ENCODE measurements at places on chromosomes 13 and 19.

DNA sequence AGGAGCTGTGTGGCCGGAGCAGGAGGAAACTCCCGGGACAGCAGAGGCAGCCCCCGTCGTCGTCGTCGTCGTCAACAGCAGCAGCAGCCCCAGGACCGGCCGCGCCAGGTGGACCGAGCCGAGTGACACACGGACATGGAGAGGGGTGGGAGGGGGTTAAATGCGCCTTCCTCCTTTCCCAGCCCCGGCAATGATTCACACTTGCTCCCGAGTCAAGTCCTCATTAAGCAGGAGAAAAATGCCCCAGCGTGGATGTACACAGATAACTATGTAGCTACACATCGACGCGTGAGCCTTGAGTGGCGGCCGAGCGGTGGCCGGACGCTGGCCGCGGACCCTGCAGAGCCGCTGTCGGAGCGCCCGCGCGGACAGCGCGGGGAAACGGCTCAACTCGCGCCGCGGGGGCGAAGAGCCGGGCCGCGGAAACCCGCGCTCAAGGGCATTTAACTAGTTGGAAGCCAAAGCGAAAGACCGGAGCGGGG is 645 bp downstream of the UBL3 start:
- peak; percentile 47 for DNase-seq

DNA sequence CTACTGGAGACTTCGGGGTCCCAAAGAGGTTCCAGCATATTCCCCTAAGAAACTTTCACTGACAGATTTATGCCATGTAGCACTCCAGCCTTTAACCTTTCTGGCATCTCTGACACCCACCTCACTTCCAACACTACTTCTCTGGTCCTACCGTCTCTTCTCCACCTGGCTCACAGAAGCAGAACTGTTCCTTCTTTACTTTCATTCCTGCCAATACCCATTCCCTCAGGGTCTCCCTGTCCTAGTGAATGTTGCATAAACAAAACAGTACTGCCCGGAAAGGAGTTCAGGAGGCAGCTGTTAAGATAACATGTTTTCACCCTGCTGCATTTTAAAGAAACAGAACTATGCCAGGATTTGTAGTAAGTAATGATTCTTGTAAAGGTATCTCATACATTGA is 136.0 kb upstream of the MIR17HG start:
- DNase-seq: no peak

GRCh38 chr13:23344931-23345595 is 88.4 kb downstream of the SACS start:
- DNase-seq: no peak

GRCh38 chr13:66830940-66831716 is 399.0 kb downstream of the PCDH9 start:
- DNase-seq: no peak

DNA sequence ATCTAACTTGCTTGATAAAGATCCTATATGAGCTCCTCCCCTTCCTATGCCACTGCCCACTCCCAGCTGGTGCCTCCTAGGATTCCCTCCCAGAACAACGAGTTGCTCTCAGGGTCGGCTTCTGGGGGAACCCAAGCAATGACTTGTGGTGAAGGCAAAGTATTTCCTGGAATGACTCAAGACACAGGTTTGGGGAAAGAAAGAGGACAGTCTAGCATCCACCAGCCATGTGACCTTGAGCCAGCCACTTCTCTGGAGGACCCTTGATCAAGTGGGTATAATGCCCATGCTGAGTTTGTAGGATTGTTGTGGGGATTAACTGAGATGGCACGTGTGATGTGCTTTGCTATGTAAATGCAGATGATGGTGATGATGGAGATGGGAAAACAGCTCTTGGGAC is 33.0 kb downstream of the MBD3L2B start:
- no peak for DNase-seq

- DNase-seq: peak; percentile 93
Observed at GRCh38 chr19:12665281-12665573, 1.3 kb downstream of the MAN2B1 start.

- no peak for DNase-seq
Observed at GRCh38 chr19:52464798-52465470, 11.6 kb downstream of the ZNF578 start.

DNA sequence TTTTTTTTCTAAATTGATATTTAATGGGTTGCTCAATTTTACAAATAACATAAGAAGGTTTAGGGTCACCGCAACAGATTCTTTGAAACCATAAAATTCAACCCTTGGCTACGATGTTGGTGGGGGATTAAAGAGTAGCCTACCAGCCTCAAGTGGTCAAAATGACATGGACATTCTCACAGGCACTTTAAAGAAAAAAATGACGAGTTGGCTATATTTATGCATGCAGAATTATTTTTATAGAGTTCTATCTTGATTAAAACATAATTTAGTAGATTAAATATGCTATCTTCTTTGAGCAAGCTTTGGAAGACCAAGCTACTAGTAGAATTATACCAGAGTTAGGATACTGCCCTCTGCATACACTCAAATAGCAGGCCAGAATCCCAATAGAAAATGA is 293.0 kb downstream of the DCT start:
- no peak for DNase-seq

- no peak for DNase-seq
Observed at GRCh38 chr13:40254394-40254793, 412.0 kb downstream of the FOXO1 start.

- no peak for DNase-seq
Observed at GRCh38 chr13:22506096-22506691, 674.6 kb upstream of the SGCG start.

DNA sequence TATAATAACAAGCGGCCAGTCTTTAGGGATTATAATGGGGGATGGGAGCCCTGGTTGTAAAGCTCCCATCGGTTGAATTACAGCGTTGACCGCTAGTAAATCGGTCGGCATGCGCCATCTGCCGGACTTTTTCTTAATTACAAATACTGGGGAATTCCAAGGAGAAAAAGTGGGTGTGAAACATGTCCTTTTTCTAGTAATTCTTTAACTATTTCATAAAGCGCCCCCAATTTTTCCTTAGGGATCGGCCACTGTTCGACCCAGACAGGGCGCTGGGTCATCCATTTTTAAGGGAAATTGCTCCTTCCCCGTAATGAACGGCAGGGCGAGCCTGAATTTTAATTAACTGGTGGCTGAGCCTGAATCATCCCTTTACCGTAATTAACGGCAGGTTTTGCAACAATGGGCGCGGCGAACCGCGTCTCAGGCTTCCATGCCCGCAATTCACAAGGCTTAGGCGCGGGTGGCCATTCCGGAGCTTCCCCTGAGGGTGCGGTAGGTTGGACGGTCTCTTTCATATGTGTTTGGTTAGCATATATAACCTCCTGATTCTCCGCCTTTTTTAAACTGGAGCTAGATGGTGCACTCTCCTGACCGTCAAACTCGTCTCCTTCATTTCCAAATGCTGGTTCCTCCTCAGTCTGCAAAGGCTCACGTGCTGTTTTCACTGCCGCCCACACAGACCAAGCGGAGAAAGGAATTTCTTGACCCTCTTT is 30.2 kb upstream of the EVI5L start:
- DNase-seq: peak; percentile 84

- DNase-seq: no peak
Observed at GRCh38 chr13:92575777-92576176, 650.8 kb upstream of the GPC6 start.

GRCh38 chr13:25214491-25215252 is 42.6 kb upstream of the AMER2 start:
- DNase-seq: no peak

GRCh38 chr13:94210816-94211215 is 268.7 kb downstream of the DCT start:
- DNase-seq: no peak

DNA sequence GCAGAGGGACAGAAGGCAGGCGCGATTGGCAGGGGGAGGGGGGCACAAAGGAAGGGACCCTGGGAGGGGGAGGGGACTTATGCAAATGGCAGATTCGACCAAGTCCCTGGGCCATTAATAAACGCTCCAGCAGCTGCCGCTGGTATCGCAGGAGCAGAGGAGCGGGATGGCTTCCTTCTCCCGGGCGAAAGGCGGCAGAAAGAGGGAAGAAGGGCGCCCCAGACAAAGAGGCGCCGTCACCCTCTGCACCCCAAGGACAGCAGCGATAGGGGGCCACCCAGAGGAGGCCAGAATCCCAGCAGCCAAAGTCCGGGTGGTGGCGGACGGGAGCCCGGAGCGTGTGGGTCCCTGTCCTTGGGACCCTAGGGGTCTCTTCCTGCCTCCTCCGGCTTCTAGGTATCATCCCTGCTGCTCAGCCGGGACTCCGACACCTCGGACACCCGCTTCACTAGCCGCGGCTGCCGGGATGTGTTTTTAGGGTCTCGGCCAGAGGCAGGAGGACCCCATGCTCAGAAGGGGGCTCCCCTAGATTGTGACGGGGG is 1.9 kb downstream of the PTPRS start:
- peak; percentile 31 for DNase-seq

- DNase-seq: peak; percentile 69
Observed at GRCh38 chr13:103187721-103188156, 121.5 kb upstream of the SLC10A2 start.

- DNase-seq: peak; percentile 97
Observed at GRCh38 chr19:11355160-11356073, at the start of gene PLPPR2. TSS of gene PLPPR2 (plus strand) at chr19:11355432. CDS start at chr19:11357674, 2,242 bp downstream.
